ENCODE measurements at places on chromosomes 4 and X.

GRCh38 chr4:90857081-90857820 is 730.1 kb downstream of the CCSER1 start:
- no peak for DNase-seq

DNA sequence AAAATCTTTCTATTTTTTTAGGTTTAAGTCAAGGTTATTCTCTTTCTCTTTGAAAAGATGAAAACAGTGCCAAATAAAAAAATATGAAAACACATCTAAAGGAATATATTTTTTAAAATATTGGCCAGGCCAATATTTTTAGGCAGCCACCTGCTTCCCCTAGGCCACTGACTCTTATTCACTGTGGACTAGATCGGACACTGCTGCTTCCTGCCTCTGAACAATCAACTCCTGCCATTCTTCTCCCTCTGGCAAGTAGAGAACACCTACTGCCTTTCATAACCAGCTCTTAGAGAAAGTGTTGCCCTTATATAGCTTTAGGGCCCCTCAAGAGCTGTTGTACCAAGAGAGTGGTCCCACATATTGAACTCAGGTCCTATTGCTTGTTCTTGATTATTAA is 529.2 kb downstream of the RAPGEF2 start:
- no peak for DNase-seq

GRCh38 chr4:11471618-11472017 is 42.9 kb upstream of the HS3ST1 start:
- peak; percentile 26 for DNase-seq

DNA sequence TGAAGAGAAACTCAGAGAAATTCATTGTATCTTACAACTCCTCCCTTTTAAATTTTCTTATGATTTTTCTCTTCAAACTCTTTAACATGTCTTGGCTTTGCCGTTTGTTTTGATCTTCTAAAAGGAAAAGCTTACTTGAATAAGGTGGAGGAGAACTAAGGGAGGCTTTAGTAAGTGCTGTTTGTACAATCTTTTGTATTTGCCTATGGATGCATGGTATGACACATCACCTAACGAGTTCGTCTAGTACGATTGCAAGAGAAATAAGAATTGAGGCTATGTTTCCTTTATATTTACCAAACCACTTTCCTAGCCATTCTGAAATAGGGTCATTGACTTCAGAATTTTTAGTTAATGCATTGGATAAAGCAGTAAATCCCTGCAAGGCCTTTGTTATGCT is 8.4 kb upstream of the BST1 start:
- DNase-seq = no peak

DNA sequence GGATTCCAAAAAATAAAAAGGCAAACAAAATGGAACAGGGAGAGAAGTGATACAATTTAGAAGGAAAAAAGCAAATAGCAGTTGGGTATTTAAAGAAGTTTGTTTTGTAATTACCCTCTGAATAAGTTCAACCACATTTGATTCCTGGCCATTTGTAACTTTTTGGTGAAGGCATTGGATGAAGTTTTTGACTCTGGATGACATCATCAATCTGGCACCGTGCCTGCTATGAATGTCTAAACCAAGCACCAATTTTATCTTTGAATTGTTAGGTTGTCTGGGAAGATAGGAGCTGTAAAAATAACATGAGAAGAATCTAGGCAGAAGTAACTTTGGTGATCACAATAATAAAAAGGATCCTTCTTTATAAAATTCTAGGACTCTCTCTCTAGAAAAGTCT is 29.5 kb downstream of the TMPRSS11A start:
- no peak for DNase-seq

GRCh38 chrX:153245288-153245731 is 66.2 kb downstream of the MAGEA1 start:
- no peak for DNase-seq

DNA sequence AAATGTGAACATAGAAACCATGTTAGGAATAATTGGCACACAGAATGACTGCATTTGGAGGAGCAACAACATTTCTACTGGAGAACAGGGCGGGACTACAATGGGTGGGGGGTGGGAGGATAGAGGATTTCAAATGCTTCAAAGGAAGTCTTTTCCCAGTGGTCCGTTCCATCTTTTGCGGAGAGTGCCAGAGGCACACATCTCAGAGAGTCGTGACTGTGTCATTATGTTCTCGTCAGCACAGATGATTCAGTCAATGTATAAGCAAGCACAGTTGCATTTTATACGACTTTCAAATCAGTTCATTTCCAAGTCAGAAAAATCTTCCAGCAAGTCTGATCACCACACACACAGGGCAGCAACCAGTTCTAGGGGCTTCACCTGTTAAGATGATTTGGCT is 22.7 kb upstream of the GPR50 start:
- no peak for DNase-seq

DNA sequence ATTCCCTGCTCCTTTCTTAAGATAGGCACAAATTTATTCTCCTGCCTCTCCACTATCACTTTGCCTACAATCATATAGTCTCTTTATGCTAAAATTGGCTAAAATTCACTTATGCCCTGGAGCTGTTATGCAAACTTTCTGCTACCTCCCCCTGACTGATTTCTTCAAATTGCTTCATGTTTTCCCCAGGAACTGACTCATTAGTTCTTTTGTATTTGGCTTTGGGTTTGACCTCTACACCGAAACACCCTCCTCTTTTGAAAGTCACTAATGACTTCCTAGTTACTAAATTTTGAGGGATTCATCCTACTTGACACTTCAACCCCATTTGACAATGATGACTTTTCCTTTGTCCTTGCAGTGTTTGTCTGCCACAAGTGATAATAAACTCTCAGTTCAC is 222.6 kb downstream of the NDST4 start:
- no peak for DNase-seq

DNA sequence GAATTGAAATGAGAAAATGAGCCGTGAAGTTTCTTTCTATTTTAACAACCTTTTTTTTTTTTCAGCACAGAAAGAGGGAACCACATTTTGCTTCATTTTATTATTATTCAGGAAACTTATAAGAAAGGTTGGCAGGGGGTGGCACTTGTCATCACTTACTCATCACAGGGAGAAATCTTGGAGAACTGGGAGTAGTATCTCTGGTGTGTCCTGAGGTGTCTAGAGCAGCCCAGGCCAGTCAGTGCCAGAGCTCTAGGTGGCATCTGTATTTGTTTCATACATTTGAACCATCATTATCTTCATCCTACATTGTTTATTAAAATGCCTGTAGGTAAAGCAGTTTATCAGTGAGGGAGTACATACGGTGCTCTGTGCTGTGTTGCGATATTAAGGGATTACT is 43.8 kb upstream of the ARHGAP24 start:
- no peak for DNase-seq

DNA sequence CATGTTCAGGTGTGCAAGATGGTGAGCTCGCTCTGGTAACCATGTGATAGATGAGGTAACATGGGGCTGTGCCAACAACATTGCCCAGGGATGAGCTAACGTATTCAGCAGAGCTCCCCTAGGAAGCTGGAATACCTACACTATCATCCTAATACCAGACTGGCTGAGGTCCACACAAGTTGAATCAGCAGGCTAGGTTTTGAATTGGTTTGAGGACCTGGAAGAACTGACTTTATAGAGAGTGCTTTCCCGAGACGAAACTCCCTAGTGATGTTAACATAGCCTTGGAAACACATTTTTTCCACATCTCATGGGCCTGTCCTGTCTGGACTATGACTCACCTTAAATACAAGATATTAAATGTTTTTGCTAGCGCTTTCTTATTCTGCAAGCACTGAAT is 56.7 kb downstream of the IGFBP7 start:
- DNase-seq = no peak

GRCh38 chr4:119580293-119580692 is 48.3 kb downstream of the PDE5A start:
- DNase-seq = no peak

DNA sequence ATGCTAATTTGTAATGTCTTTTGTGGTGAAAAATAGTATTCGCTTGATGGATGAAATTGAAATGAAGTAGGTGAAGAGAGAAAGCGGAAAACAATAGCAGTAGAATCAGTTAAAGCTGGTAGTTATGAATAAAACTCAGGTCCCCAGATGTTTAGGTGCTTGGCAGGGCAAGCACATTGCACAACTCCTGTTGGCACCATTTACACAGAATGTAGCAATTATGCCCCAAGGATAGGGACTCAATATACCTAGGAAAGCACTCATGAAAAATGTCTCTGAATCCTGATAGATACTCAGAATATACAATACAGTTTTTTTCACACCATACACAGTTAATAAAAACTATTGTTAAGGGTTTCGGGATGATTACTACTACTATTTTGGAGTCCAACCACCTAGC is 26.5 kb upstream of the GRIA3 start:
- no peak for DNase-seq

GRCh38 chr4:143199503-143199902 is 14.8 kb downstream of the USP38 start:
- DNase-seq = no peak

- peak; percentile 19 for DNase-seq
Measured at GRCh38 chrX:49754233-49754857, 58.6 kb upstream of the PAGE1 start.

GRCh38 chrX:17933856-17934255 is 72.8 kb upstream of the RAI2 start:
- DNase-seq = no peak

DNA sequence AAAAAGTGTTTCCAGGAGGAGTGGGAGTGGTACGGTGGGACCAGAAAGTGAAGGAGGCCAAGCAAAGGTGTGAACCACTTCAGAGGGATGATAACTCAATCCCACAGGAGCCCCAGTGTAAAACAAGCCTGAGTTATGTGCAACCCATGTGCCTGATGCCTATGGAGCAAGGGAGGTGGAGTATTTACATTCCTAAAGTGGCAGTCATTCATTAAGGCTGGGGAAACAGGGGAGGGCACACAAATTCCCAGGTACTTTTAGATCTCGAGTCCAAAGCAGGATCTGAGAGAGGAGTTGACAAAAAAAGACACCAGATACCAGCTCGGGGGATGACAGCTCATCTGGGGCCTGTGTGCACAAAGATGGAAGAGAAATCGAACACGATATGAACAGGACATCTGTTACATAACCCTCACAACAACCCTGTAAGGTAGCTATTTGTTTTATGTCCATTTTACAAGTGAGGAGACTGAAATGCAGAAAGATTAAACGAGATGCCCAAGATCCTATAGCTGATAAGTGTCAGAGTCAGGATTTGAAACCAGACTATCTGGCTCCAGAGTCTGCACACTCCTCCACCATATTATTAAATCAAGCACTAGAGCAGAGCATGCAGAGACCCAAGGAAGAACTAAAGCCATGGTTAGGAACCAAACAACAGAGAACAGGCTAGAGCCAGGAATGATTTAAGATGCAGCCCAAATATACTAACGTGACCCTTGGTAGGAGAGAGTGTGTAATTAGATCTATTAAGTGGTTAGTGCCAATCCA is 91.9 kb upstream of the MAPK10 start:
- no peak for DNase-seq

DNA sequence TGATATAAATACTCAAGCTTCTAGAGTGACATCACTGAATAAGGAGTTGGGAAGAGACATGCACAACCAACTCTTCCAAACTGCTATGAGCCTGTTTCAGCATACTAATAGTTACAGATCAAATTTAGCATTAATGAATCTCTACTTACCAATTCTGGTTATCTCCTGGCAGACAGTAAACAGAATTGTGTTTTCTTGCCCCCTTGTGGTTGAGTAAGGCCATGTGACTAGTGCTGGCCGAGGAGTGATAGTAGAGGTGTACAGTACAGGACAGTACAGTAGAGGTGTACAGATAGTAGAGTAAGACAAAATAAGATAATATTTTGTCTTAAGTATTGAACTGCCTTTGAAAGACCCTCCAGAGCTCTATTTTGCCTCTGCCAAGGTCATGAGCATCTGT is 681.4 kb downstream of the GABRG1 start:
- DNase-seq = no peak

- DNase-seq = no peak
Measured at GRCh38 chr4:10781805-10782204, 97.2 kb upstream of the CLNK start.

- no peak for DNase-seq
Measured at GRCh38 chr4:39020130-39020529, 12.1 kb downstream of the TMEM156 start.

GRCh38 chrX:101025126-101025525 is 26.8 kb downstream of the TRMT2B start:
- no peak for DNase-seq

- DNase-seq = no peak
Measured at GRCh38 chr4:100960232-100960631, 387.1 kb downstream of the PPP3CA start.

GRCh38 chr4:104351706-104352105 is 143.0 kb downstream of the CXXC4 start:
- no peak for DNase-seq

DNA sequence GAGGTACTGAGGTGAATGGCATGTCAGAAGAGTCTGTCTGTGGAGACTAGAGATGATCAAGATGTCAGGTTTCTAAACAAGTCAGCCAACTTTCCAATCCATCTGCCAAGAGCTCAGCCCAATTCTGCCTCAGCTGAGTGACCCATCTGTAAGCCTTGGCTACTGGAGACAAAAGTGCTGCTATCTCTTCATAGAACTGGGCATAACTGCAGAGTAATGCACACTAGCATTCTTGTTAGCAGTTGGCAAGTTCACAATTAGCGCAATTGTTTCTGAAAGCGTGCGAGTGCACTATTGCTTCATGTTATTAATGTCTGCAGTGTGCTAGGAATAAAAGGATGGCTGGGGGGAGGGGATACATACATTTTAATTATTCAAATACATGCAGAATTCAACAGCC is 32.9 kb upstream of the SH3D19 start:
- no peak for DNase-seq

DNA sequence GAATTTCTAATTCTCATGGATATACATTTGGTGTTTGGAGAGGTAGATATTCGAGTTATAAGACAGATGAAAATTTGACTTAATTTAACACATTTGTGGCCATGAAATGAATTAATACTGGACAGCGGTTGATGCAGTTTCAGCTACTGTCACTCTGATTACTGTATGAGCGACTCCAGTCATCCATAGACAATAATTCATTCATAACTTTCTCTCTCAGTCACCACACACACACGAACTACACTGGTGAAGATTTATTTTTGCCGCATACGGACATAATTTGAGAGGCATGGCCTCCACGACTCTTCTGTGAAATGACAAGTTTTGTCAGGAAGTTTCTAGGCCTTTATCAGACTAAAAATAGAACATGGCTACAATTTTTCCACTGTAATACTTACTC is 177.0 kb downstream of the TENM3 start:
- DNase-seq = no peak

- DNase-seq = no peak
Measured at GRCh38 chr4:176744091-176744490, 48.6 kb downstream of the VEGFC start.

GRCh38 chr4:39730072-39730471 is 32.1 kb downstream of the UBE2K start:
- DNase-seq = no peak

- no peak for DNase-seq
Measured at GRCh38 chr4:86670756-86671155, 76.6 kb downstream of the PTPN13 start.

GRCh38 chrX:70038515-70038914 is 11.2 kb downstream of the AWAT2 start:
- no peak for DNase-seq

- peak; percentile 13 for DNase-seq
Measured at GRCh38 chrX:149286940-149287349, 218.2 kb downstream of the IDS start.
